ENCODE measurements at places on chromosomes 5 and 9.

DNA sequence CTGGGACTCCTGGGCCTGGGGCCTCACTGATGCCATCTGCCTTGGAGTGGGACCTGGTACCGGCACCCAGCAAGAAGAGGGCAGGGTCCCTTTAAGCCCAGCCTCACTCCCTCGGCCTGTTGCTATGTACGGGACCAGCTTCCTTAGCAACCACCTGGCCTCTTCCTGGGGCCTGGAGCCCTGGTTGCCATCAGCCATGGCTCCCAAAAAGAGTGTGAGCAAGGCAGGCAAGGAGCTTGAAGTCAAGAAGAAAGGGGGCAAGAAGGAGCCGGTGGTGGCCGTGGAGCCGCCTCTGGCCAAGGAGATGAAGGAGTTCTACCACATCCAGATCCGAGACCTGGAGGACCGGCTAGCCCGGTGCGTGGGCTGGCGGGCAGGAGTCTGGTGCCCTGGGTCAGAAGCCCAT lies at the start of gene CFAP157:
Gene CFAP157 (plus strand): TSS at position 153 of the 406 bp plus-strand sequence. CDS start 44 bp downstream, at position 197.
- no peak for DNase-seq

- DNase-seq = no peak
These were observed 22.1 kb downstream of the SARDH start for GRCh38 chr9:133715866-133716563.

DNA sequence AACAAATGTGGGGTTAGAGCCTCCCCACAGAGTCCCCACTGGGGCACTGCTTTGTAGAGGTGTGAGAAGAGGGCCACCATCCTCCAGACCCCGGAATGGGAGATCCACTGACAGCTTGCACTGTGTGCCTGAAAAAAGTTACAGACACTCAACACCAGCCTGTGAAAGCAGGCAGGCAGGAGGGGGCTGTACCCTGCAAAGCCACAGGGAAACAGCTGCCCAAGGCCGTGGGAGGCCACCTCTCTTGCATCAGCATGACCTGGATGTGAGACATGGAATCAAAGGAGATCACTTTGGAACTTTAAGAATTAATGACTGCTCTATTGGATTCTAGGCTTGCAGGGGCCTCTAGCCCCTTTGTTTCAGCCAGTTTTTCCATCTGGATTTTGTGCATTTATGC lies 782.3 kb downstream of the BRINP1 start:
- DNase-seq = no peak

DNA sequence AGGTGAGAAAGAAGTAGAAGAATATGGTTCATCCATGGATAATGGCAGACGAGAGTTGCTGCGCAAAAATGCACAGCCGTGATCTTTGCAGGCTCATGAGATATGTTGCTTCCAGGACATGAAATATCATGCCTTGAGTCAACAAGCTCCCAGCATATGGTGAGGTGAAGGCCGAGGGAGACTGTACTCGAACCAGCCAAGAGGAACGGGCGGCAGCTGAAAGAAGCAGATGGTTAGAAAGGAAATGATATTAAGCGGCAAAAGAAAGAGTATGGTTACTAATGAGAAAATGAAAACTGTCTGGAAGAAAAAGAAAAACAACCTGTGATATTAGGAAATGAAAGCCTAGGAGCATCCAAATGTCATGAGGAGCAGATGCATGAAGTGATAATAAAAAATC lies 344.7 kb upstream of the DAP start:
- no peak for DNase-seq

GRCh38 chr5:68374796-68375518 lies 159.4 kb downstream of the PIK3R1 start:
- no peak for DNase-seq

- no peak for DNase-seq
These were observed 19.5 kb downstream of the MYMK start for GRCh38 chr9:133505186-133505830.

GRCh38 chr9:13904746-13905145 lies 409.2 kb downstream of the NFIB start:
- DNase-seq = no peak

DNA sequence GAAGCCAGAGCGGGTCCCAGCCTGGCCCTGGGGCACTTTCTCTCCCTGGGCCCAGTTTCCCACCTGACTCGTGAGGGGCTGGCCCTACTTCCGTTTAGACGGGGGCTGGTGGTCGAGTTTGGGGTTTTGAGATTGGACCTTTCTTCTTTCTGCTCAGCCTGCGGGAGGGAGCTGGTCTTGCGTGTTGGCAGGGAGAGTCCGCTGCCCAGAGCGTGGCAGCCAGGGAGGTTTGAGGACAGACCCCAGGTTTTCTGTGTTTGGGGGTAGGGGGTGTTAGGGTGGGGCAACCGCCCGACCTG lies 6.0 kb upstream of the PITX1 start:
- no peak for DNase-seq

DNA sequence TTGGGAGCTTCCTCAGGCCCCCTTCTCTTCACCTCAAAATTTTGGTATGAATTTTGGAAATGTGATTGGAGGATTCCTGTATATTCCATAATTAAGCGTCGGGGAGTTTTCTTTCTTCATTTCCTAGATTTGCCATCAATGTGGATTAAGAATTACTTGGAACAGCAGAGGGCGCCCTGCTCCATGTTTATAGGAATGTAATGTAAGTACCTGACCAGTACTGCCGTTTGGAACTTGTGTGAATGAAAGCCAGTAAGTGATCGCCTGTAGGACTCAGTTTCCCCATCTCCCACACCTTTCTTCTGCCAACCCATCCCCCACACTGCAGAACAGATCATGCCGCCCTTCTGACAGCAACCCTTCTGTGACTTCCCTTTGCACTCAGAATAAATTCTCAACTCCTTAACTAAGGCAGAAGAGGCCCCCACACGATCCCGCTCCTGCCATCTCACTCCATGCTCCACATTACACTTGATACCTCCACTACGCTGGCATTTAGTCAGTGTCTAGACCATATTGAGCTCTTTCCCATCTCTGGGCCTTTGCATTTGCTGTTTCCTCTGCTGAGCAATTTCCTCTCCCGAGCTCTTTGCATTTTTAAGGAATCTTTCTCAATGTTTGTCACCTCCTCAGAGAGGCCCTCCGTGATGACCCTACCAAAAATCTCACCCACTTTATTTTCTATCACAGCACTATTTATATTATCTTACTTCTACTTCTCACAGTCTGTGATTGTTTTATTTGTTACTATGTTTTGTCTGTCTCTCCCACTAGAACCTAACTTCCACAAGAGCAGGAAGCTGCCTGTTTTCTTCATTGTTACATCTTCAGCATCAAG lies 79.5 kb upstream of the HTR4 start:
- DNase-seq = peak; percentile 64

DNA sequence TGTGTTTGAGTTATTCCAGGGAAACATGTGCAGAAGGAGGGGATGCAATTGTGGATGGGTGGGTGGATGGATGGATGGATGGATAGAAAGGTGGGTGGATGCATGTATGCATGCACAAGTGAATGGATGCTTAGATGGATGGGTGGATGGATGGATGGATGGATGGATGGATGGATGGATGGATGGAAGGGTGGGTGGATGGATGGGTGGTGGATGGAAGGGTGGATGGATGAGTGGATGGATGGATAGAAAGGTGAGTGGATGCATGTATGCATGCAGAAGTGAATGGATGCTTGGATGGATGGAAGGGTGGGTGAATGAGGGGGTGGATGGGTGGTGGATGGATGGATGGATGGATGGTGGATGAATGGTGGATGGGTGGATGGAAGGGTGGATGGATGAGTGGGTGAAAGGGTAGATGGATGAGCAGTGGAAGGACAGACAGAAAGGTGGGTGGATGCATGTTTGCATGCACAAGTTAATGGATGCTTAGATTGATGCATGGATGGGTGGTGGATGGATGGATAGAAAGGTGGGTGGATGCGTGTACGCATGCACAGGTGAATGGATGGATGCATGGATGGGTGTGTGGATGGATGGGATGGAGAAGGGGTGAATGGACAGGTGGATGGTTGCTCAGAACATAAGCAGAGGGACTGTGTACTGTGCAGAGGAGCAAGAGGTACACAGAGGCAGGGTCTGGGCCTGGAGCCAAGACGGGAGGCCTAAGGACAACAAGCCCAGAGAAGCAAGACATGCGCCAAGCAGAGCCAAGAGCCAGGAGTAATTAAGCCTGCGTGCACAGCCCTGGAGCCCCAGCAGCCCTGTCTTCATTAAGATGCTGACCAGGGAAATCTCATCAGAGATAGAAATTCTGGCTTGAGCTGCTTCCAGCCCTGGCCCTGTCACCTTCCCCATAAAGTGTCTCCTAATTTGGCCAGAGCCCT lies 84.6 kb upstream of the PPP1R26 start:
- DNase-seq = no peak

DNA sequence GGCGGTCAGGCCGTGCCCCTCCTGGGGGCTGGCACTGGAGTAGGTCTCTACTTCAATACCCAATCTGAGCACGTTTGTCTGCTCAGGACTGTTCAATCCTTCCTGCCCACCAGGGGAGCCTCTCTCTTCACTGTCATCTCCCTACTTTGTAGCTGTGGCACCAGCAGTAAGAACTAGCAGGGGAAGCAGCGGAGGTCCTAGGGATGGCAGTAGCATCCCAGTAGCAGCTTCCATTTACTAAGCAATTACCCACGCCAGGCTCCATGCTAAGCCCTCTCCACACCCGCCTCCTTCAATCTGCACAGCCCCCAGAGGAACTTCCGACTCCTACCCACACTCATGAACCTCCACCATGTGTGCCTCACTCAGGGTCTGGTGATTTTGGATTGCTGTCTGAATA lies 31.7 kb downstream of the FSTL4 start:
- no peak for DNase-seq

DNA sequence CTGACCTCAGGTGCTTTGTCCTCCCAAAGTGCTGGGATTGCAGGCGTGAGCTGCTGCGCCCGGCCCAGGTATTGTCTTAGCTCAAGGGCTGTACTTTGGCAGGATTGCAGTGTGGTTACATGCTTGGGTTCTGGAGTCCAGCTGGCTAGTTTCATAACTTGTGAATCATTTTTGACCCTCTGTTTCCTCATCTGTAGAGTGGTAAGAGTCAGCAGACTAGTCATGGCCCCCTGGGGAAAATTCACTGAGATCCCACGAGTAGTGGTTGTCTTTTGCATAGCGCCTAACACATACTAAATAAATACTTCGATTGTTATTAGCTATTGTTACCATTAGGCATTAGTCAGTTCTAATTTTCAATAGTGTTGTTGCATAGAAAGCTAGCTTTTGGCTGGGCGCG lies 14.3 kb downstream of the PTPA start:
- DNase-seq = no peak

- DNase-seq = no peak
These were observed 506.3 kb upstream of the WWC1 start for GRCh38 chr5:167785106-167785505.

DNA sequence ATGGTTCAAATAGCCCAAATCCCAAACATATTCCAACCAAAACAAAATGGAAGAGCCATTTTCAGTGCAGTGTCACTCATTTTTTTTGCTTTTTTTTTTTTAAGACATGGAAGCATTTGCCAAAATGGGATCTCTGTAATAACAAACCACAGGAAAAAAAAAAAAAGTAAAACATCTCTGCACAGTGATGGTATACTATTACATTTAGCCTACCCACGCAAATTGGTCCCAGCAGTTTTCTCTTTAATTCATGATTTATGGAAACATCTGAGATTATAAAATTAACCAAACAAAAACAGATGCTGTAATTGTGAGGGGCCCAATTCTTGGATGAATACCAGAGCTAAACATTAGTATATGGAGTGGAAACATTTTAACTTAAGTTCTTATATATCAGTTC lies 566.6 kb downstream of the ZNF608 start:
- DNase-seq = no peak

DNA sequence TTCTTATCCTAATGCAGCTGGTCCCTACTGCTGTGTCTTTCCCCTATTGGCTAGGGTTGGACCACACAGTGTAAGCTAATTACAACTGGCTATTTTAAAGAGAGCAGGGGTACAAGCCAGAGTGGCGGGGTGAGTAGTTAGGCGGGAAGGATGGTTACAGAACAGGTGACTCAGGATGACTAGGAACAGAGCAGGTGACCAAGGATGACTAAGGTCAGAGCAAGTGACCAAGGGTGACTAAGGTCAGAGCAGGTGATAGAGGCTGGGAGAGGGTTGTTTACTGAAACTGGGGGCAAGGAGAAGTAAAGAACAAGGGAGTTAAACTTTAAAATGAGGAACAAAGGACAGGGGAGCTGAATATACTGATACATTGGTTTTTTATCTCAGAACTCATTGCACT lies 125.4 kb downstream of the PTTG1 start:
- no peak for DNase-seq

- DNase-seq = no peak
These were observed 77.3 kb downstream of the MAMDC2 start for GRCh38 chr9:70120834-70121510.

- DNase-seq = no peak
These were observed 9.0 kb downstream of the NIPSNAP3B start for GRCh38 chr9:104772714-104773510.

- no peak for DNase-seq
These were observed 27.2 kb downstream of the RORB start for GRCh38 chr9:74524289-74524688.

DNA sequence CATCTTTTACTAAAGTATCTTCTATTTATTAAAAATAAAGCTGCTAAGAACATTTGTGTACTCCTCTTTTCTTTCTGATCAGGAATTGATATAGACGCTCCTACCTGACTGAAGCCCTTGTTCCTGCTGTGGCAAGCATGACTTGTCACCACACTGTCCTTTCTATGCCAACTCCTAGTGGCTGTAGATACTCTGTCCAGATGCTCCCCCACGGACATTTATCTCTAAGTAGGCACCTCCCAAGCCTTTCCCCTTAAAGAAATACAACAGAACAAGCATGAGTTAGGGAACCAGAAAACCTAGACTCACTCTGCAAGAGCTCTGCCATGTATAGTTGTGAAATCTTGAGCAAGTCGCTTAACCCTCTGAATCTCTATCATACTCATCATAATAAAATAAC lies 53.2 kb downstream of the FAM114A2 start:
- DNase-seq = no peak

DNA sequence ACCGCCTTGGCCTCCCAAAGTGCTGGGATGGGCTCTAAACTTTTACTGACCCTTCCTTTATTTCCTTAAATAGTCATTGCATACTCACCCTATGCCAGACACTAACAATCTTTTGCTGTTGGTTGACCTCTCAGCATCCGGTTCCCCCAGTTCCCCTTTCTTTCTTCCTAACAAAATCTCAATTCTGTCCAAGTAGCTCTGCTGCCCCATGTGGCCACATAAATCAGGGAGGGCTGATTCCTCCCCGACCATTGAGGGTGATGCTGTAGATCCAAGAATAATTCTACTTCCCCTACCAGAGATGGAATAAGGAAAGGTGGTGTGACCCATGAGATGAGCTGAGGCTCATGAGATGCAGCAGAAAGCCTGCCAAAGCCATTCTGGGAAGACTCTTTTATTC lies 315.3 kb upstream of the MSX2 start:
- no peak for DNase-seq

GRCh38 chr9:129164246-129164930 lies 13.7 kb downstream of the IER5L start:
- DNase-seq = no peak

DNA sequence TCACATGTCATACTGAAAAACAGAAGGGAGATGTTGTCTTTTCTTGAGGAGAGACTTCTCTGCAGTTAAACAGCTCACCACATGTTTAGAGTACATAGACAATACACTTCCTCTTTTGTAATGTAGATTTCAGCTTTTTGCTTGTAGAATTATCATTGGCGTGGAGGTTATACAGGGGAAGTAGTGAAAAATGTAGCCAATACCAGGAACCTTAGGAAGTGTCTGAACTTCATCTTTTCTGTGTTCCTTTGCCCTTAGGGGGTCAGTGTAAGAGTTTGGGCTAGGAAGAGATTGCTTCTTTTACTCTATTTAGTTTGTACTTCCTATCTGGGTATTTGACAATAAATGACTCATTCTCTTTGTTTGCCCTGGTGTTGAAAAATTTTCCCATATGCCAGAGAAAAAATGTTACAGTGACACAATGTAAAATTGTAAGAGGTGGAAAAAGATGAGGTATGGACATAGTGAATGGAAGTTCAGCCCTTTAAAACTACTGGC lies 21.0 kb upstream of the CDKN2B start:
- no peak for DNase-seq
